T-cell (primary cell): ENCODE measurements at places on chromosomes 7 and 10.

GRCh38 chr7:112495810-112496462 is 15.1 kb downstream of the LSMEM1 start:
- H3K4me1 ChIP-seq: no peaks in the 10 kb centered on the region
- no peak overlapping the region for H3K4me3 ChIP-seq
- no peak for DNase-seq
- no peaks in the 10 kb centered on the region for H3K27me3 ChIP-seq
- H3K36me3 ChIP-seq: no peaks in the 10 kb centered on the region

- no peaks in the 10 kb centered on the region for H3K36me3 ChIP-seq
- H3K27me3 ChIP-seq: no peaks in the 10 kb centered on the region
- H3K4me3 ChIP-seq: no peak overlapping the region
- no peak for DNase-seq
- H3K27ac ChIP-seq: no peak overlapping the region
- H3K4me1 ChIP-seq: no peaks in the 10 kb centered on the region
These were observed 194.0 kb downstream of the DOCK4 start for GRCh38 chr7:112012242-112012641.

GRCh38 chr7:5634107-5634950 is 147.1 kb downstream of the RNF216 start:
- peaks cover 9% of the 10 kb centered on the region for H3K36me3 ChIP-seq
- H3K27ac ChIP-seq: no peak overlapping the region
- no peak for DNase-seq
- H3K4me1 ChIP-seq: peaks cover 39% of the 10 kb centered on the region
- no peak overlapping the region for H3K4me3 ChIP-seq
- no peaks in the 10 kb centered on the region for H3K27me3 ChIP-seq

- no peak for DNase-seq
- no peaks in the 10 kb centered on the region for H3K4me1 ChIP-seq
- no peaks in the 10 kb centered on the region for H3K36me3 ChIP-seq
- H3K27me3 ChIP-seq: no peaks in the 10 kb centered on the region
These were observed 53.0 kb downstream of the PTPRN2 start for GRCh38 chr7:158534598-158534997.

DNA sequence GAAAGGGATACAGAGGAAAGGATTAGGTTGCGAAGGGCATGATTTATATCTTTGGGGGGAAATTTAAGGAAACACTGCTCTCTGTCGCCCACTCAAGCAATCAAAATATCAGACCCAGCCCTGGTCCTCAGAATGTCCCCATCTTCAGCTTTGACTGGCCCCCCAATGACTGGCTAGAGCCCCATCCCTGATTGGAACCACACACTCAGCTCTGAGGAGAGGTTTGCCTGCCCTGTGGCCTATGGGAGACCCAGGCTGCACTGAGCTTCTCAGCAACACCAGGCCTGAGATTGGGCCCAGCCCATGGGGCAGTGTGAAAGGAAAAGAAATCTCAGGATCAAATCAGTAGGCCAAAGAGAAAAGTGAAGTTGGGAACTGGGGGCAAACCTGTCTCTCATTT is 69.5 kb downstream of the ADCYAP1R1 start:
- no peak overlapping the region for H3K27ac ChIP-seq
- no peaks in the 10 kb centered on the region for H3K4me1 ChIP-seq
- no peaks in the 10 kb centered on the region for H3K27me3 ChIP-seq
- H3K4me3 ChIP-seq: no peak overlapping the region
- DNase-seq: no peak

GRCh38 chr7:25770235-25770634 is 381.8 kb upstream of the NFE2L3 start:
- H3K4me3 ChIP-seq: no peak overlapping the region
- no peaks in the 10 kb centered on the region for H3K4me1 ChIP-seq
- H3K27me3 ChIP-seq: peaks cover 2% of the 10 kb centered on the region
- H3K27ac ChIP-seq: no peak overlapping the region
- no peaks in the 10 kb centered on the region for H3K36me3 ChIP-seq

GRCh38 chr10:58698777-58699356 is 186.2 kb downstream of the BICC1 start:
- H3K4me3 ChIP-seq: no peak overlapping the region
- no peaks in the 10 kb centered on the region for H3K4me1 ChIP-seq
- H3K27me3 ChIP-seq: no peaks in the 10 kb centered on the region

DNA sequence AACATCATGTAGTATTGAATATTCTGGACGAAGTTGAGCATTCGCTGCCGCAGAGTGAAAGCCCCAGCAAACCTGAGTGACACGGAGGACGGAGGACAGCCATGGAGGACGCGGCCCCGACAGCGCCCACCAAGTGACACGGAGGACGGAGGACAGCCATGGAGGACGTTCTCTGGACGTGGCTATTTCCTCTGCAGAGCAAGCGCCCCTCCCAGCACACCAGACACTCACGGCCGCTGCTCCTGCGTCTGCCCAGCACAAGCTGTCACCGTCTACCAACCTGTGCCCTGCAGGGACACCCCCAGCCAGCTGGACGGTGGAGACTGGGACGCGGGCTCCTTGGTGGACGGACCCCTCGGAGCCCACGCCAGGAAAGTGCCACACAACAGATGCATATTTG is 7.3 kb upstream of the ADAM8 start:
- H3K27ac ChIP-seq: no peak overlapping the region
- no peaks in the 10 kb centered on the region for H3K4me1 ChIP-seq
- no peak for DNase-seq
- no peak overlapping the region for H3K4me3 ChIP-seq
